ENCODE measurements at places on chromosomes 12 and 14. TPM values are rescaled to one million over a fixed set of nuclear protein-coding genes. Genes with fewer than 3 reads are reported as not detected.

GRCh38 chr12:1007276-1007675, 16.3 kb downstream of the ERC1 start:
- no peak for DNase-seq

GRCh38 chr12:4439736-4440135, 5.9 kb downstream of the FGF6 start:
- no peak for DNase-seq

GRCh38 chr14:104826861-104827176, 25.9 kb downstream of the ZBTB42 start:
- no peak for DNase-seq

Gene RIPK3
- 0.65 TPM for total RNA-seq

Gene SLC25A47
- not detected for total RNA-seq

- no peak for DNase-seq
These were observed 53.3 kb downstream of the BICD1 start for GRCh38 chr12:32159925-32160324.

DNA sequence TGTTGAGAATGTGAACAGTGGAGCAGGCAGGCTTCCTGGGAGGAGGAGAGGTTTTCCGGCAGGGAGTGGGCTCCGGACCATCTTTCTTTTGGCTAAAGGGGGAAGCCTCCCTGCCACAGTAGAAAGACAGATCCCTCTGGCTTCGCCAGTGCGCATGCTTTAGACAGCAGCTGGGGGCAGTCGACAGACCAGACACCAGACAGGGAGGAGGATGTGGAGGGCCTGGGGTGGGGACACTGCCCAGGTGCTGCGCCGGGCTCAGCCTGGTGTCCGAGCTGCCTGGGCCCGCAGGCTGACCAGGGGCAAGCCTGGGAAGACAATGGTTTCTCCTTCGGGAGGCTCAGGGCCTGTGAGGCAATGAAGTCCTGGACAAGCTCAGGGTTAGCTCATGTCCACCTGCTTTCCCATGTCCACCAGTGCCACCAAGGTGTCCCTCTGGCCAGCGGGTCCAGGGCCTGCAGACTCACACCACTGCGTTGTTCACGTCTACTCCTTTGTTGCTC, 67.3 kb downstream of the PRIMA1 start:
- DNase-seq = no peak

DNA sequence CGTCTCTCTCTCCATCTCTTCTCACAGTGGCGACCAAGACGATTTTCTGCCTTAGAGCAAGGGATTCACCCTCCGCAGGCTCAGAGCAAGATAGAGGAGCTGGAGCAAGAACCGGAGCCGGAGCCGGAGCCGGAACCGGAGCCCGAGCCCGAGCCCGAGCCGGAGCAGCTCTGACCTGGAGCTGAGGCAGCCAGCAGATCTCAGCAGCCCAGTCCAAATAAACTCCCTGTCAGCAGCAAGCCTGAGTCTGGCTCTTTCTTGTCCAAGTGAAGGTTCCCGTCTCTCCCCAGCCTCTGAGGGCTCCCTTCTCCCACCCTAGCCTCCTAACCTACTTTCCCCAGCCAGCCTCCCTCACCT, 5.9 kb downstream of the LAG3 start:
- no peak for DNase-seq

- DNase-seq = no peak
These were observed 233.6 kb downstream of the BCL11B start for GRCh38 chr14:99038431-99038820.

DNA sequence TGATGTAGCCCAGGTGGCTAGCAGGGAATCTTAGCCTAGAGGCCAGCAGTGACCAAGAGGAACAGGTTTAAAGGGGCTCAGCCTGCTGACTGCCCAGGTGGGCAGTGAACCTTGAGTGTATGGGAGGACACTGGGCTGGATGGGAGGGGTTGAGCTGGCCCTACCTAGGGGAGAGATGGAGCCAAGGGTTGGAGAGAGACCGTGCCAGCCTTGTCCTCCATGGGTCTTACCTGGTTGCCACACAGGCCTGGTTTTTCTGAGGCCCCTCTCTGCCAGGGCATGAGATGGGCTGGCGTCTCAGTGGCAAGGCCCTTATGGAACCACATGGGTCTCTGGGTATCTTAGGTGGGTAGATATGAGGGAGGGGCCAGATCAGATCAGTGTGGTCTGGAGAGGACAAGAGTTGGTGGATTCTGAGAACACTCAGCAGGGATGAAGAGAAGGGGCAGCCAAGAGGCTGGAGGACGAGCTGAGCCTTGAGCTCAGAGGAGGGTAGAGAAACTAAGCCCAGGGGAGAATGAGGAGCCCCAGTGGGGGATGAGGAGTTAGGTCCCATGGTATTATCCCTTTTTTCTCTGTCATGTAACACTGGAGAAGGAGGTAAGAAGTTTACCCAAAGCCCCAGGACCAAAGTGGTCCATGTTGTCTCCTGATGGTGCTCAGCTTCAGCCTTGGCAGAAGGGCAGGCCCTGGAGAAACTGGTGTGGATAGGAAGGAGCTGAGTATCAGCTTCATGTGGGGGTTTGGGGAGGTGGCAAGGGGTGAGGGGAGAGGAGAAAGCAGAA, 3.7 kb downstream of the GZMB start:
- DNase-seq = no peak

Gene TAS2R31
- total RNA-seq = 1.1 TPM

GRCh38 chr12:127861406-127861805, 405.6 kb upstream of the TMEM132C start:
- DNase-seq = no peak

DNA sequence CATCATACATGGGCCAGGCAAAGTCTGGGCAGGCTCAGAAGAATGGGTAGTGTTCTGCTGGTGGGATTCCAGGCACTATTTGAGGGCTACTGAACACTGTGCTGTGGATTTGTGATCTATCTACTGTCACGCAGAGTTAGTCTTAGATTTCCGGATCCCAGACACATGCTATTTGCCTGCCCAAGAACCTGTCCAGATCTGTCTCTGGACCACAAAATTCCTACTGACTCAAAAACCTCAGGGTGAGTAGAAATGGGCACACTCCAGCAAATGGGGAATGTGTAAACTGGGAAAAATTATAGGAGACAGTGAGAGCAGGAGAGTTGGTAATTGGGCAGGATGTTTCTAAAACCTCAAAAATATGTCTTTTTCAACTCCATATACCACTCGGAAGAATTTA, 129.9 kb downstream of the GALC start:
- DNase-seq = no peak

Gene C12orf56
- total RNA-seq = not detected

Gene BDKRB1
- not detected for total RNA-seq

DNA sequence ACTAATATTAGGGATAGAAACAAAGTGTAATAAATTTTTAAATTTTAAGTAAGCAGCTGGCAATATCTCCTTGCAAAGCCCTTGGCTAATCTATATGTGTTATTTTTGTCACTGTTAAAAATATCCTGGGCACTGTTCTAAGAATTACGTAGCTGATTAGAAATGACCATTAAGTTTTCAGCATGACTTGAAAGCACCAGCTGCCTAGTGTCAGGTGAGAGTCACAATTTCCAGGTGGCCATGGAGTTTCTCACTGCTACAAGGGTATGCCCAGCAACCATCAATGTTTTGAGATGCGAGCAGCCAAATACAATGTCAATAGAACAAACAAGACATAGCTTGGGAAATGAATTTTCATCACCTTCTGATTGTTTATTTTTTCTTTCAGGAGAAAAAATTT, 23.3 kb upstream of the GYS2 start:
- DNase-seq = no peak

Gene SERPINA3
- under 0.01 TPM for total RNA-seq

Gene EID3
- total RNA-seq = 1.5 TPM

GRCh38 chr14:102901633-102902032, 20.8 kb upstream of the AMN start:
- DNase-seq = no peak

Gene SLC25A21
- total RNA-seq = 0.87 TPM

- DNase-seq = peak; percentile 93
These were observed at the start of gene ATP2A2 for GRCh38 chr12:110280779-110281548. Gene ATP2A2 (plus strand): TSS chr12:110281247. CDS start chr12:110281790, 543 bp downstream.

DNA sequence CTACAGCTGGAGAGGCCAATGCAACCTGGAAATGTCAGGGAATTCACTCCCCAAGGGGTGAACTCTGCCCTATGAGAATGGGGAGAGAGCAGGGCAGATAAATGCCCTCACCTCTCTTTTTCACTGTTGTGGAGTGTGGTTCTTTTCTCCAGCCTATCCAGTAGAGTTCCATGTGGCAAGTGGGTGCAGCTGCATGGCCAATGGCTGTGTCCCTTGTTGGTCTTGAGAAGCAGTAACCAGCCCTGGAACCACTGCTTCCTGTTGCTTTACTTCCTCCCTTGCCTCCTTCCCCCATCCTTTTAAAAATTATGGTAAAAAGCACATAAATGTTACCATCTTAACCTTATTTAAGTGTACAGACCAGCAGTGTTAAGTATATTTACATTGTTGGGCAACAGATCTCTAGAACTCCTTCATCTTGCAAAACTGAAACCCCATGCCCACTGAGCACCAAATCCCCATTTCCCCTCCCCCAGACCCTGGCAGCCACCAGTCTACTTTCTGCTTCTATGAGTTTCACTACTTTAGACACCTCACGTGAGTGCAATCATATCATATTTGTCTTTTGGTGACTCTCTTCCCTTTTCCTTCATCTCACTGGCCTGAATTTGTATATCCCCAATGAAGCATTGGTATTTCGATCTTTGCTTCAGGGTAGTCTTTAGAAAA, 77.0 kb upstream of the GRIP1 start:
- no peak for DNase-seq

- peak; percentile 28 for DNase-seq
These were observed 58.8 kb upstream of the GPR68 start for GRCh38 chr14:91303091-91303923.

DNA sequence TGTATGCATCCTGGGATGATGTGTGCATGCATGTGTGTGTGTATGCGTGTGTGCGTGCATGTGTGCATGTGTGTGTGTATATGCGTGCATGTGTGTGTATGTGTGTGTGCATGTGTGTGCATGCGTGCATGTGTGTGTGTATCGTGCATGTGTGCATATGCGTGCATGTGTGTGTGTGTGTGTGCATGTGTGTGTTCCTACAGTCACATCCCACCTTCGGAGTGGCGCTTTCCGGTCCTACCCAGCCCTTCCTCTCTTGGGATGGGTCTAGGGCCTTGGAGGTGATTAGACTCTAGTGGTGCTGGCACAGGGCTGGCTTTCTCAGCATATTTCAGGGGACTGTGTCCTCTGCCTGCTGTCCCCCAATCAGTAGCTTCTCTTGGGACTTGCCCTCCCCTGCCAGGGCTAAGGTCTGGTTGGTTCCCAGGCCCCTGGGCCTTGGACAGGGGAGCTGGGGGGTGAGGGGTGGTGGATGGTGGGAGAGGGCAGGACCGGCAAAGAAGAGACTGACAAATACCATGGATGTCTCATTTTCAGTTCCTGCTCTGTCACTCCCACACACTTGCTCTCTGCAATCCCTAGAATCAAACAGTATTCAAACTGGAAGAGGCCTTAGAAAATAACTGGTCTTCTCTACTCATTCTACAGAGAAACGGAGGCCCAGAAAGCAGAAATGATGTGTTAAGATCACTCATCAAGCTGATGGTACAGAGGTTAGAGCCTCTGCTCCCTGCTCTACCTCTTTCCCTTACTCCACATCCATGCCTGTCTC, 21.9 kb upstream of the FAIM2 start:
- no peak for DNase-seq

DNA sequence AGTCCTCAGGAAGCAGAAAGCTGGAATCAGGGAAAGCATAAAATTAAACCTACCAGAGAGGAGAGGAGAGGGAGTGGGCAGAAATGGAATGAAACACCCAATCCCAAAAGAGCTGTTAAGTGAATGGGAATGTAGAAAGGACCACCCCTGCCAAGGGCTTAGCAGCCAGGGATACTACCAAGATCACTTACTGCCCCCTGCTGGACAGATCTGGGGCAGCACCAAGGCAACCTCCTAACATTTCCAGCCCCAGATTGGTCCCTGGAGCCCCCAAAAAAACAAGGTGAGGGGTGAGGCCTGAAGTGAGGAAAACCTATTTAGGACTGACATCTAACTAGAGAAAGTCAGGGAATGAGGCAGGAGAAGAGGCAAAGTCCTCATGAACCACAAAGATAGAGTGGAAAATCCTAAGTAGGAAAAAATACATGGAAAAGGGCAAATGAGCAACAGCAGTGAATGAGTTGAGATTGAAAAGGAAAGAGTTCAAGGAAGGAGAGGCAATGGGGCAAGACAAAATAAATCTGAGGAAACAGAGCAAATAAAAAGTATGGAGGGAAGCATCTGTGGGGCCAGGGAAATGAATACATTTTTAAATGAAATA, 11.2 kb upstream of the FKBP11 start:
- DNase-seq = peak; percentile 77

DNA sequence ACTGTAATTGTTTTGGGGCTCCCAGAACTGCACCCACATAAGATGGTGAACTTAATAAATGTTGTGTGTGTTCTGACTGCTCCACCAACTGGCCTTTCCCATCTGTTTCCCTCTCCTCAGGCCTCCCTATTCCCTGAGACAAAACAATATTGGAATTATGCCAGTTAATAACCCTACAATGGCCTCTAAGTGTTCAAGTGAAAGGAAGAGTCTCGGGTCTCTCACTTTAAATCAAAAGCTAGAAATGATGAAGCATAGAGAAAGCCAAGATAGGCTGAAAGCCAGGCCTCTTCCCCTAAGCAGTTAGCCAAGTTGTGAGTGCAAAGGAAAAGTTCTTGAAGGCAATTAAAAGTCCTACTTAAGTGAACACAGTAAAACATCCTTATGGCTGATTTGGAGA, 13.4 kb downstream of the ACOT6 start:
- DNase-seq = no peak

DNA sequence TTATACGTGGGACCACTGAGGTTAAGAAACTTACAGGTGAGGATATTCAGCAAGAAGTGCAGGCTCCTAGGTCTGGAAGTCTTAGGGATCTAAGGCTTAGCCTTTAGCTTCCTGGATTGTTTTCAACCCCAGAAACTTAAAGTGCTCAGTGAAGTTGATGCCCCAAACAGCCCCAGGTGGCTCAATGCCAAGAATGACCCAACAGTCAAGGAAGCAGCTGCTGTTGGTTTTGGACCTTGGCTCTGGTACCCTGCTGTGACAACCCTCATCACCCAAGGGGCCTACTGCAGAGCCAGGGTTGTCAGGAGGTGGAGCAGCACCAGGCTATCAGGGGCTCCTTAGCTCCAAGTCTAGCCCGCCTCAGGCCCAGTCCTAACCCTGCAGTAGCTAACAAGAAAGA, 36.8 kb downstream of the VDR start:
- peak; percentile 59 for DNase-seq

DNA sequence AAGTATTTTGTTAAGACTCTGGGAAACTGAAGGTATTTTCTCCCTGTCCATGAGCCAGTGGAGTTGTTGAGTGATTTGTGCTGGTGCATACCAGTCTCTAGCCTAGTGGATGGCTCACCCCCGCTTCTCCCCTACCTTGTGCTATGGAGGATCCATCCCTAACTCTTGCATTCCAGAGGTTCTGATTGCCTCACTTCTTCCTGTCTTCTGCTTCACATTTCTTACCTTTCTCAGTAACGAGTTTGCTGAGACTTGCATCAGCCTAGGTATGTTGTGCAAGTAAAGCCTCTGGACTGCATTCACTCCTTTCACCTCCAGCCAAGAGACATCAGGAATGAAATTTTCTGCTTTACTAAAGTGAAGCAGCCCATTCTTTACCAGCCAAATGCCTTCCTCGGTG, 391.6 kb downstream of the ZFP36L1 start:
- DNase-seq = no peak

Measured in lung microvascular endothelial cell (primary cell).